ENCODE measurements at places on chromosomes 16 and 17.

DNA sequence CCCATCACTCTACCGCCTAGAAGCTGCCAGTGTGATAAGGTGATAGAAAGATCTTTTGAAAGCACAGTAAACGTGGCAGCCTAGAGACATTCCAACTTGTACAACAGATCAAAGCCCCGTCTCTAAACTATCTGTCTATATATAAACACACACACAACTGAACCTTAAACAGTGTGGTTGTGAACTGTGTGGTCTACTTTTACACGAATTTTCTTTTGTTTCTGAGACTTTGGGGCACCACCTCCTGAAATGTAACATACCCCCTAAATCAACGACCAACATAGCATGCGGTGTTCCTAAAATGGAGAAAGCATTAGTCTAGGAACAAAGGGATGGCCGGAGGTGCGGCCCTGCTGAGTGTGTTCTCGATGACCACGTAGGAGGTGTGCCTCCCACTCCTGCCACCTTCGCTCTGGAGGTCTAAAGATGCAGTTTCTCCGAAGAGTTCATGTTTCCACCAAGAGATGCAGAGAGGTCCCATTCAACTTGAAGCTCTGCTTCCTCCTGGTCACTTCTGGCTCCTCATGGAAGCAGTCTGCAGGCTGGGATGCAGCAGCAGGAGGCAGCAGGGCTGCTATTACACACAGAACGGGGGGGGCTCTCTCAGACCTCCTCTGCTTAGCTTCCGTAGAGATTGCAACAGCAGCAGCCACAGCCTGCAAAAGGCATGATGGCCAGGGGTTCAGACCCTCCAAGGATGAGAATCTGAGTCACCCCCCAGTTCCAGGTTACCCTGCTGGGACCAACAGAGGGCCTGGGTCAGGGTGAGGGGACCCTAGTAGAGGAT lies 22.6 kb upstream of the USP10 start:
- no peak for DNase-seq

- DNase-seq, result no peak
Observed at GRCh38 chr16:15795615-15796014, 61.2 kb downstream of the MYH11 start.

- no peak for DNase-seq
Observed at GRCh38 chr16:46627746-46628145, 6.6 kb upstream of the SHCBP1 start.

DNA sequence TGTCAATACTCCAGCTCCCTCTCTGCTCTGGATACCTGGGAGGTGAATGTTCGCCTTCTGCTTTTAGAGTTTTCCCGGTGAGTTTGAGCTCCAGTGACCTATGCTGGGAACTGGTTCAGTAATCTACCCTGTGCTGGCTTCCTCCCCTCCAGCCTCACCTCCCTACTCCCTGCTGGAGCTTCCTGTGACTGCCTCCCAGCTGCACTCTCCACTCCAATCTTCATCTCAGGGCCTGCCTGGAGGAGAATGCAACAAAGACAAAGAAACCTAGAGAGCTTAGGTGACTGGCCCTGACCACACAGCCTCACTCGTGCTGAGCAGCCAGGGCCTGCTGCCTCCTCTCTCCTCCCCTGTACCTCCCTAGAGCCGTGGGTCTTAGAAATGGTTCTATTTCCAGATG lies 101.6 kb upstream of the FOXF1 start:
- DNase-seq, result no peak

DNA sequence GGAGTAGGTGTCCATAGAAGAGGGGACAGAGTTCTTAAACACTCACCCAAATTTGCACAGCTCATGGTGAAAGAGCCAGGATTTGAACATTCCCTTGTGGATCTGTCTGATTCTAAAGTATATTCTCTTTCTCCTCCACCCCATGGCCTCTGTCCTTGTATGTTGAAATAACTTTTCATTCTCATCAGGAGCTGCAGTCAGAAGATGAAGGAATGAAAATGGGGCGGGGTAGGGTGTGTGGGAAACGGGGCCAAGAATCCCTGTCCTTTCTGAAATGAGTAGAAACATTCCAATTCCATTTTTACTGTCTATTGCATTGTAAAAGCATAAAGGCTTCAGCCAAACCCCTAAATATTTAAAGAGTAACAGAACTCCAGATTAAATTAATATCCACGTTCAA lies 42.8 kb downstream of the NOG start:
- DNase-seq, result peak; percentile 28

GRCh38 chr16:87216841-87217275 lies 100.3 kb downstream of the C16orf95 start:
- DNase-seq, result no peak

- no peak for DNase-seq
Observed at GRCh38 chr17:75877752-75878173, 618 bp downstream of the TRIM47 start.

- DNase-seq, result no peak
Observed at GRCh38 chr17:45149669-45150664, 1.7 kb downstream of the HEXIM1 start.

DNA sequence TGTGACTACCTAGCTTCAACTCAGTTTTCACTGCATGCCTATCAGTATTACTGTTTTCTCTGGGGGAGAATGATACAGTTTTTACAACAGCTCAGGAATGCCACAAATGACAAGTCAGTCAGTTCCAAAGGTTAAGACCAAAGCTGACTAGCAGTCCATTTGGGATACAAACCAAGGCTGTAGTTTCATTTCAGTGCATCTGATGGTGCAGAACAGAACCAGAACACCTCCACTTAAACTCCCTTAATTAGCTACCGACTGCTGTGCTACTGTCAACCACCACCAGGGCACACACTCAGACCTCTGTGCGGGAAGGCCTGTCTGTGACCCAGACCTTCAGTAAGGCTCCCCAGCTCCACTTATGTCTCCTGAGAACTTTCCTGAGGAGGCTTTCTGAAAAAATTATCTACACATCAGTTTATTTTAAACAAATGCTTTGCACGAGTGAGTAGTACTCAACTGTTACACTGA lies 20.4 kb downstream of the NFE2L1 start:
- no peak for DNase-seq

DNA sequence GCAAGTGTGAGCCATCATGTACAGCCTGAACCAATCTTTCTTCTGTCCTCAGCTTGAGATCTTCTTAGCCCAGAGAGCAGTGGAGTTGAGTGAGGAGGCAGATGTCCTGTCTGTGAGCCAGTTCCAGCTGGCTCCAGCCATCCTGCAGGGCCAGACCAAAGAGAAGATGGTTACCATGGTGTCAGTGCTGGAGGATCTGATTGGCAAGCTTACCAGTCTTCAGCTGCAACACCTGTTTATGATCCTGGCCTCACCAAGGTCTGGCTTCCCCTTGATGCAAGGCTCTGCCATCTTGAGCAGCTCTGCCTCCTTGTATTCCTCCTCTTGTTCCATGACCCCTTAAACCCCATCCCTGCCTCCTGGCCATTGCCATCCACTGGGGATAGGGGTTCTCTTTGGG lies 9.6 kb downstream of the CDK5RAP3 start:
- no peak for DNase-seq

- no peak for DNase-seq
Observed at GRCh38 chr17:58572846-58573245, 58.4 kb upstream of the MTMR4 start.

- no peak for DNase-seq
Observed at GRCh38 chr17:55321427-55322060, 56.8 kb downstream of the HLF start.

DNA sequence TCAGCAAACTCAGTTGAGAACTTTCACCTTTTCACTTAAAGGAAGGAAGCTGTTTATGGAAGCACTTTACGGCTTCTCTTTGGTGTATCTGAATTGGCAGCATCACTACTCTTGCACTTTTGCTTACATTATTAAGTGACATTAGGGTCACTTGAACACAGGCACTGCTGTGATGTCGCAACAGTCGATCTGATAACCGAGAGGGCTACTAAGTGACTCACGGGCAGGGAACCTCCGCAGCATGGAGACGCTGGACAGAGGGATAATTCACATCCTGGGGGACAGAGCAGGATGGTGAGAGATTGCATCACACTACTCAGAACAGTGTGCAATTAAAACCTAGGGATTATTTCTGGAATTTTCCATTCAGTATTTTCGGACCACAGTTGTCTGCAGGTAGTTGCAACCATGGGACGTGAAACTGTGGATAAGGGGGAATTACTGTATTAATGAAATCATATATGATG lies 56.5 kb downstream of the DNAH2 start:
- no peak for DNase-seq

DNA sequence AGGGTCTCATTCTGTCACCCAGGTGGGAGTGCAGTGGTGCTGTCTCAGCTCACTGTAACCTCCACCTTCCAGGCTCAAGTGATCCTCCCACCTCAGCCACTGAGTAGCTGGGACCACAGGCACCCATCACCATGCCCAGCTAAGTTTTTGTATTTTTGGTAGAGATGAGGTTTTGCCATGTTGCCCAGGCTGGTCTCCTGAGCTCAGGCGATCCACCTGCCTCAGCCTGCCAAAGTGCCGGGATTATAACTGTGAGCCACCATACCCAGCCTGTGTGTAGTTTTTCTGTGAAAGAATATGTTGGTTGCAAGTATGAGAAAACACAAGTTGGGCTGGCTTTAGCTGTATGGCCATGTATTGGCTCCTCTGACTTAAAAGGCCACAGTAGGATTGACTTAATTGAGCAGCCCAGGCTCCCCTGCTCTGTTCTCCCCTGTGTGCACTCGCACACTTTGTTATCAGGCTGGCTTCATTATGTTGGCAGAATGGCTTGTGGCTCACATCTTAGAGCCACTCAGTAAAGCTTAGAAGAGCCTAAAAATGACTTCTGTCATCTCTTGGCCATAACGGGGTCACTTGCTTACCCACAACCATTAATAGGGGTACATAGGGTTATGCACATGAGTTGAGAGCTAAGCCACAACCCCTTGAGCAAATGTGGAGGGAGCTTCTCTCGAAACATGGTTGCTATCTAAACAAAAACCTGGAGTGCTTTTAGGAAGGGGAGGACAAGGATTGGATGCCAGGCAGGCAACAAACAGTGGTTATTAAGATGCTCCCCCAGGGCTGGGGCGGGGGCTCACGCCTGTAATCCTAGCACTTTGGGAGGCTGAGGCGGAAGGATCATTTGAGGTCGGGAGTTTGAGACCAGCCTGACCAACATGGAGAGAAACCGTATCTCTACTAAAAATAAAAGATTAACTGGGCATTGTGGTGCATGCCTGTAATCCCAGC lies 6.1 kb downstream of the HAPSTR1 start:
- DNase-seq, result no peak

DNA sequence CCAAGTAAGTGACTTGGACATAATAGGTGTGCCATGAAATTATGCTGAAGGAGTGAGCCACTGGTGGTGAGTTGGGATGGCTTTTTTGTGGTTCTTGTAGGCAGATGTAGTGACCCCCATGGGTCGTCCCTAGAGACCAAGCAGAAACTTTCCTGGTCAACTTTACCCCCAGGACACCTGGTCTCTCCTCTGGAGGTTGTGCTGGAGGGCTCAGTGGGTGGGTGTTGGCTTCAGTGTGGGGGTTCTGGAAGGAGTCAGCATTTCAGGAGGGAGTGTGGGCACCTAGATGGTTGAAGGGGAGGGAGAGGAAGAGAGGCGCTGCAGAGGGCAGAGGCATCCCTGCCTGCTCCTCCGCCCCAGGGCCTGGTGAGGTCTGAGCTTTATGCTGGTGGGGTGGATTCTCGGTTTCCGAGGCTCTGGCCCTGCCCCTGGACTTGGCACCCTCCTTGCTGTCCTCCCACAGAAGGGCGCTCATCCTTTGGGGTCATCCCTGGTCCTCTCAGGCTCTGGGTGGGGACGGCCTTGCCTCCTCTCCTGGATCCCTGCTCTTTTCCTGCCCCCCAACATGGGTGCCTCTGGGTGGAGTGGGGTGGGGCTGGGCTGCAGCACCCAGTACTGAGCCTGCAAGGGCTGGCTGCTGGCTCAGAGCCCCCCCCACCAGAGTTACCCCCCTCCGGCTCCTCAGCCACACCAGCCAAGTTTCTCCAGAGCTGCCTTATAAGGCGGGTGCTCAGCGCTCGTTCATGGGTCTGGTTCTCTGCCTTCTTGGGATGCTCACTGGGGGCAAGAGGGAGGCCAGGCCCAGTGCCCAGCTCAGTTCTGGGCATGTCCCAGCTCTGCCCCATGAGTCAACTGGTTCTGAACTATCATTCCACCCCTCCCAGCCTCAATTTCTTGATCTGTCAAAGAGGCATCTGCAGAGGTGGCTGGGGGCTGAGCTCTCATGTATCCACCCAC lies 266.8 kb downstream of the SEC14L1 start:
- no peak for DNase-seq

DNA sequence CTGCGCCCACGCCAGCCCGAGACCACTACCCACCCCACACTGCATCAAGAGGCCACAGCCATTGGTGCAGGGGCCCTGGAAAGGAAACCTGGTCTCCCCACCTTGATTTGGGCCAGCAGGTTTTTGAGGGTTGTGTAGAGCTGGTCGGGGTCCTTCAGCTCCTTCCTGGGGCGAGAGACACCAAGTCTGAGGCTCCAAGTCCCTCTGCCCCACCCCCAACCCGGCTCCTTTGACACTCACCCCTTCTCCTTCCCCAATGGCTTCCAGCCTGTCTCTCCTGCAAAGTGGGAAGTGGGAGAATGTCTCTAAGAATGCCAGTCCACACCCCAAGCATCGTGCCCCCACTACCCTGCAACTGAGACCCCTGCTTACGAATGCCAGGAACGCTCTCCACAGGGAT lies 1.6 kb upstream of the DHX58 start:
- no peak for DNase-seq

DNA sequence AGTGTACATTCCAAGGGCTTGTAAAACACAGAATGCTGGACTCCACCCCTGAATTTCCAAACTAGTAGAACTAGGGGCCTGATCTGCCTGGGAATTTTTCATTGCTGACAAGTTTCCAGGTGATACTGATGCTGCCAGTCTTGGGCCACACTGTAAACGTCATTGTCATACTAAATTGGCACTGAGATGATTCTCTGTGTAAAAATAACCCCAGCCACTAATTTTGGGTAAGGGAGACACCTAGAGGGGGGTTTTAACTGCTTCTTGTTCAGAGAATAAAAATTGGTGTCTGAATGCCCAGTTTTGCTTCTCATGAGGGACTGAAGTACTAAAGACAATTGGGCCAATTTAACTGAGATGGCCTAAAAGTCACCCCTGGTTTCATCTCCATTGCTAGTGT lies 5.0 kb upstream of the CDH13 start:
- DNase-seq, result no peak

DNA sequence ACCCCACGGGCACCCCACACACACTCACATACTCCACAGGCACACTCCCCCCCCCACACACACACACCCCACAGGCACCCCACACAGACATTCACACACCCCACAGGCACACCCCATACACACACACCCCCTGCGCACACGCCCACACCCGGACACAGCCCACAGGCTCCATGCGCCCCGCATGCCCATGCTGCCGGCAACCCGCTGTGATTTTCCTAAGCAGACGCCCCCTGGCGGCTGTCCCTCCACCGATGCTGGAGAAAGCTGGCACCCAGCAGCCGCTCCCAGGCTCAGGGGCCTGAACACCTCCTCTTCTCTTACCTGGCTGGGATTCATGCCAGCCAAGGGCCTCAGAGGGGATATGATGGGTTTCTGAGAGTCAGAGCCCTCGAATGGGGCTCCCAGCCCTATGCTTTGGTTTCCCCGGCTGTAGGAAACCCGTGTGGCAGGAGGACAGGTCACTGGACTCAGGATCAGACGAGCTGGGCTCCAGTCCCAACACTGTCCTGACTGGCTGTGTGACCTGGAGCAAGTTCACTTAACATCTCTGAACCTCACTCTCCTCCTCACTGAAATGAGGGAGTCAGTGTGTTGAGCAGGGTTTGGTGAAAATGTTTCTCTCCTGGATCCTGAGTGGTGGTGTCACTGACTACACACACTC lies 19.6 kb upstream of the TNFRSF13B start:
- DNase-seq, result peak; percentile 34

GRCh38 chr16:3249451-3249850 lies 7.0 kb downstream of the MEFV start:
- DNase-seq, result no peak

Measured in fibroblast of skin of left biceps (primary cell).